ENCODE measurements at places on chromosomes 5 and 9.
A peak's percentile ranks its signal among the peaks of the same experiment; 100 is the strongest.

GRCh38 chr5:96113170-96113939, 151.7 kb upstream of the ELL2 start:
- ATAC-seq: peak; percentile 57

DNA sequence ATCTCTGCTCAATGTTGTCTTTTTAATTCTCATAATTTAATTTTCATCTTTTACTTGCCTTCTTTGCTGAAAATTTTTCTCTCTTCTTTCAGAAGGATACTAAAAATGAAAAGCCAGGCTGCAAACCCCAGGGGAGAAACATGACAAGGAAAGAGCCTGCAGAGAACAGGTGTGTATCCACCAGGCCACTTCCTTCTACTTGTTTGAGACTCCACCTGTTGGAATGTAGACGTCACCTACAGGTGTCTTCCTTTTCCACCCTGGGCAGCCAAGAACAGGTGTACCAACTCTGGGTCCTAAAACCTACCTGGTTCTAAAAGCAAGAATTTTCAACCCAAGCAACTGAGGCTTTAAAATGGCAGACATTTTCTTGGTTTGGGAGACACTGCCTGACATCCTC, 166.8 kb downstream of the ATP10B start:
- ATAC-seq: no peak

GRCh38 chr5:74446725-74447241, 193.7 kb downstream of the ENC1 start:
- ATAC-seq: no peak

GRCh38 chr5:53923961-53924360, 363.5 kb downstream of the NDUFS4 start:
- no peak for ATAC-seq

DNA sequence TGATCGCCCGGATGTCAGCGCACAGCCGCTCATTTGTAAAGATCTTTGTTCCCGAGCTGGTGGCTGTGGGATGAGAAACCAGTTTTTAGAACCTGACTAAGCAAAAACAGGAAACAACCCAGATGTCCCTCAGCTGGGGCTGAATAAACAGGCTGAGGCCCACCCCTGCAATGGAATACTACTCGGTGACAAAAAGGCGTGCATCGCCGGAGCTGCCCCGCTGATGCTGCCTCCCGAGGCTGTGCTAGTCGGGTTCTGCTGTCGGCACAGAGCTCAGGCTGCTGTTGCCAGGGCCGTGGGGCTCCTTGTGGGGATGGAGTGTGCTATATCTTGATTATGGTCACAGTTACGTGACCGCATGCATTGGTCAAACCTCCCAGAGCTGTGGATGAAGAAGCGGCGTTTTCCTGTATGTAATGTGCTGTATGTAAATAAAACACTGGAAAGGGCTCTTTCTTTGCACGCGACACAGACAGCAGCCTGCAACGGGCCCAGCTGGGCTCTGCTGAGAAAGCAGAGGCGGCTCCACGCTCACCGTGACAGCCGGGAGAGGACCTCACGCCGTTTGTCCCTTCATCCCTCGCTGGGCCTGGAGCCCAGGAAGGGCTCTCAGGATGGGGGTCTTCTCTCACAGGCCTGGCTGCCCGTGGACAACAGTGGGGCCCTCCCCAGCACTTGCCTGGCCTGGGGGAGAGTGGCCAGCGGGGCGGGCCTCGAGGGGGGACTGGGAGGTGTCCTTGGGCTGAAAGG, 51.5 kb upstream of the RNU6ATAC start:
- no peak for ATAC-seq

GRCh38 chr9:14281136-14281795, 32.7 kb downstream of the NFIB start:
- peak; percentile 15 for ATAC-seq

DNA sequence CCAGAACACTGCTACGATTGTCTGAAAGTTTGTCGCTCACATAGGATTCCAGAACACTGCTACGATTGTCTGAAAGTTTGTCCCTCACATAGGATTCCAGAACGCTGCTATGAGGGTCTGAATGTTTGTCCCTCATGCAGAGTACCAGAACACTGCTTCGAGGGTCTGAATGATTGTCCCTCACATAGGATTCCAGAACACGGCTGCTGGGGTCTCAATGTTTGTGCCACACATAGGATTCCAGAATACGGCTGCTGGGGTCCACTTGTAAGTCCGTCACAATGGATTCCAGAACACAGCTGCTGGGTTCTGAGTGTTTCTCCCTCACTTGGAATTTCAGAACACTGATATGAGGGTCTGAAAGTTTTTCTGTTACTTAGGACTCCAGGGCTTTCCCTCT, 203.3 kb downstream of the FOXD4L6 start:
- no peak for ATAC-seq

DNA sequence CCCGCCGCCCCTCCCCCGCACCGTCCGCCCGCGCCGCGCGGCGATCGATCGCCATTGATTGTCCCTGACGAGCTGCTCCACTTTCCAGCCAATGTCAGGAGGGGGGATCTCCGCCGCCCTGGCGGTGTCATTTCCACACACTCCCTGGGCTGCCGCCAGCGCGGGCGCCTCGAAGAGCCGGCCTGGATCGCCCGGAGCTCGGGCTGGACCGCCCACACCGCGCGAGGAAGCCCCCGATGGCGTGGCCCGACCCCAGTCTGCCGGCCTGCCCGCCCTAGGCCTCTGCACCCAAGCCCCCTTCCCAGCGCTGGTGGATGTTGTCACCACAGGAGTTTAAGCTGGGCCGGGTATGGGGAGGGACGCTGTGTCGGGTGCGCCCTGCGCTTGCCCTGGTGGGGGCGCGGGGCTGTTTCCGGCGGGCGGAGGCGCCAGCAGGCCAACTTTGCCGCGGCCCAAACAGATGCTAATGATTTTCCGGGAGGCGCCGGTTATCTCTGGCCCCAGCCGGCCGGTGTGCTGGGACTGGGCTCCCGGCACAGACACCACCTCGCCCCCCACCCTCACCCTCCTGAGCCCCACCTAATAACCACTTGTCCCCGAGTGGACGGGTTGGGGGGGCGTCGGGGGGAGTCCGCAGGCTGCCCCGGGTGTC, 10.6 kb upstream of the CXXC5 start:
- ATAC-seq: peak; percentile 60

- no peak for ATAC-seq
These were observed 585.2 kb upstream of the TUSC1 start for GRCh38 chr9:26263478-26263877.

DNA sequence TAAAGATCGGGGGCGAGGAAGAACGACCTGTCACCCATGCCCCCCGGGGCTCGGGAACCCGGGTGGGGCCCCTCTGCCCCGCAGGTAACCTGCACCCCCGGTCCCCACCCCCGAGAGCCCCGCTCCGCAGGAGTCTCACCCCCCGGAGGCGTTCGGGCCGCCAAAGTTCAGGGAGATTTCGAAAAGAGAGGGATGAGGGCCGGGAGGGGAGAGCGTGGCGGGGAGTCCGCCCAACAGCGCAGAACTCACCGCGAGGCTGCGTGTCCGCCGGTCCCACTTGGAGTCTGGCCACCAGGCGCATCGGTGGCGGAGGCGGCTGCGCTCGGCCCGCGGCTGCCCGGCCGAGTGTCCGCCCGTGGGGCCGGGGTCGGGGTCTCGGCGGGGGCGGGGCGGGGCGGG, at the start of gene PHF19:
Gene PHF19, minus strand, starts transcription at position 347 of the 399 bp plus-strand sequence. CDS start 2,447 bp downstream, outside the sequence.
- ATAC-seq: peak; percentile 34

GRCh38 chr5:135526924-135527323, 8.8 kb downstream of the NEUROG1 start:
- ATAC-seq: no peak

GRCh38 chr5:154603953-154604679, 126.1 kb upstream of the HAND1 start:
- peak; percentile 89 for ATAC-seq

GRCh38 chr5:135833961-135834638, 363 bp upstream of the SLC25A48 start:
- peak; percentile 92 for ATAC-seq

GRCh38 chr9:29514336-29514735, 1941.1 kb upstream of the C9orf72 start:
- no peak for ATAC-seq

DNA sequence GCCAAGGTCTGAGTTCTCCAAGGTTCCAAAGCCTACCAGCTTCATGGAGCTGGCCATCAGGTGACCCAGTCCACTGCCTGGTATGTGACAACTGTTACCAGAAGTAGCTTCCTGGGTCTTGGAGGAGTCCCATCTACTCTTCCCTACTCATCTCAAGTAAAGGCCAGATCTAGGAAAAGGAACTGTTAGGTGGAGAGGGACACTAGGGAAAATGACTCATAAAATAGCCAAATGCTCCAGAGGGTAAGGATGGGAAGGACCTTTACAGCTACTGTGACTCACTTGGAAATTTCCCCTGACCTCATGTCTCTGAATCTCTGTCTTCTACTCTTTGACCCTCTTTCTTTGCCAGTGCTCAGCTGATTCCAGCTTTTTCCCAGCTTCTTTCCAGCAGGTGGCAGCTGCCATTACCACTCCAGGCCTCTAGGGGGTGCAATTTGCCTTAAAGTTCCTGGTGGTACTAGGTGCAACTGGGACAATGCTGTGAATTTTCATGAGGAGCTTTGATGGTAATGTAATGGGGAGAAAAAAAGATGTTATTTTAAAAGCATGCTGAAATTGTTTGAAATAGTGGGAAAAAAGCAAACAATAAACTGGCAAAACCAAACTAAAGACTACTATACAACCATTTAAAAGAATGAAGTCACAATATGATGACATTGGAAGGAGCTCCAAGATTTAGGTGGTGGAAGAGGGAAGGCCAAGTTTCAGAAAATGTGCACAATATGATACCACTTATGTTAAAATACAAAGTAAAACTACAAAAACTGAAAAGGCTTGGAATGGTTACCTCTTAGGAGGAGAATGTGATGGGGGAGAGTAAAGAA, 27.1 kb upstream of the MYORG start:
- peak; percentile 85 for ATAC-seq

- peak; percentile 77 for ATAC-seq
These were observed 7.0 kb upstream of the GADD45G start for GRCh38 chr9:89597711-89598362.

DNA sequence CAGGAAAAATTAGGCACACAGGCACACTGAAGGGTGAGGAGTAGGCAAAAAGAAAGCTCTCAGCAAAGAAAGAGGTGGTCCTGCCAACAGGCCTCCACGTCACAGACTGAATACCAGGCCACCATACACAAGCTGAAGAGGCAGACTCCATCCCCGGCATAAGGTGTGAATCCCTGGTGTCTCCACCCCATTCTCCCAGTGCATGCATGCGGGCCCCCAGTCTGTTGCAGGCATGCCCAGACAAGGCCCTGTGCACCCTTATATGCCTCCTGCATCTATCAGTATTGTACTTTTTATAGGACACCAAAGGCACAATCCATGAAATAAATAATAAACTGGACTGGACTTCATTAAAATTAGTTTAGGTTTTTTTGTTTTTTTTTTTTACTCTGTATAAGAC, 73.1 kb downstream of the RGMB start:
- no peak for ATAC-seq

DNA sequence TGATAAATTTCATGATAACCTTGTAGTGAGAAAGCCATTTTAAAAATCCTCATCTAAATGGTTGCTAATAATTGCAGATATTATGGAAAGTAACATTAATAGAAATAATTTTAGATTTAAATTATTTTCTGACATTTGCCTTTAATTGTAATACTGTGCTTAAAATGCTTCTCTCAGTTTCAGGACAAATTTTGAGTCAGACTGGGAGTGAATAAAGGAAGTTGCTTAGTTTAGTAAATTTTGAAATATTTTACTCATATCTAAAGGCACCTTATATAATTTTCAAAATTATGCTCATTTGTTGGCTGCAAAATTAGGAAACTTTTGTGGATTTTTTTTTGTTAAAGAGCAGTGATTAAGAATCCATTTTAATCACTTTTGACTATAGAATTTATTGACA, 93.8 kb downstream of the CSNK1G3 start:
- no peak for ATAC-seq

DNA sequence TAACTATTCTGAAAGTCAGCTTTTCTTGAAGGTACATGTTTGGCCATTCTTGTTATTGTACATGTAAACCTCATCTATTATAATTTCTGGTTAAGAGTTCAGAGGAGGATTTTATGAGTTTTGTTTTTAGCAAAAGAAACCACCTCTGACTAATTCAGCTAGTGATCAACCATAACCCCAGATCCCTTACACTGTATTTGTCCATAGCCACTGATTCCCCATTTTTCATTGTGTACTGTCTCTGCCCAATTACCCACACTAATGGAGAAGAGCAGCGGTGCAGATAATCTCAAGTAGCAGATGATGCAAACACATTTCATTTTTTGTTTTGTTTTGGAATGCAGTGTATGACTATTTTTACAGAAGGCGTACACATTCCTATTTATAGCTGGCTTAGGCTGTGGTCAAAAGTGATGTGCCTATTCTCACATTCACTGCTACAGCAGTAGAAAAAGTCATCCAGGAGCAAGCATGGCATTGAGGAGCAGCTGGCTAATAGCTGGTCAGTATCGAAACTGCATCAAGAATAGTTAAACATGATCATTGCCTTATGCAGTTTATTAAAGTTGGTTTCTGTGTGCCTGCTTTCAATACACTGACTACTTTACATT, 988.3 kb downstream of the DTWD2 start:
- no peak for ATAC-seq

DNA sequence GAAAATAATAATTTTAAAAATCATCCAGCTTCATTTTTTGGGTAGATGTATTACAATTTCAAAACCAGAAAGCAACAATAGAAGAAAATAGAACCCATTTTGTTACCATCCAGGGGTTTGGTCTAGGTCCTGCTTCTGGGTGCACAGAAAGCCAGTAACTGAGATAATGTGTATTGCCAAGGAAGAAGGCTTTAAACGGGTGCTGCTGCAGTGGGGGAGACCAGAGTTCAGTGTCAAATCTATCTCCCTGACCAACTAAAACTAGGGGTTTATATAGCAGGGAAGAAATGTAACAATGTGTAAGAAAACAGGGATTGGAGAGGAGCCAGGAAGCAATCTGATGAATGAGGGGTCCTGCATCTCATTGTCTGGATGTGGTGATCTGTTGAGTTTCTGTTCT, 17.5 kb upstream of the MPDZ start:
- no peak for ATAC-seq

DNA sequence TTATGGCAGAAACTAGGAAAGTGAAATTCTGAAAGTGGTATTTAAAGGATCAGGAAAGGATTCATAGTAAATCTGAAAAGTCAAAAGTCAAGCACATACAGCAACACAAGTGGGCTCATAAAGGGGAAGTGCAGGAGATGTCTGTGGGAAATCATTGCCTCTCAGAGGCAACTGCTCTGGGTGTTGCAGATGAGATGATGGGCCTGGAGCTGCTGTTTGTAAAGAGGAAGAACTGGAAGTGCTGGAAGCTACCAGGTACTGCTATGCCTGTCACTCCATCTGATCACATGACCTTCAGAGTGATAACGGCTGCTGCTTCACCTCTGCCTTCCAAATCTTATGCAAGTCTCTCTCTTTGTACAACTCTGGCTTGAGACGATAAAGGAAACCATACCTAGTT, 55.9 kb downstream of the ADRB2 start:
- no peak for ATAC-seq

- ATAC-seq: no peak
These were observed 16.2 kb upstream of the UGT3A1 start for GRCh38 chr5:36007366-36007765.

- ATAC-seq: no peak
These were observed 19.7 kb downstream of the ACSL6 start for GRCh38 chr5:131991593-131992324.

GRCh38 chr9:95752129-95752731, 123.3 kb upstream of the ERCC6L2 start:
- ATAC-seq: no peak

Data from SK-N-SH treated with all-trans-retinoic acid at 6 μM for 48 hours (cell line).